ENCODE measurements at places on chromosomes 1 and 21.

GRCh38 chr1:64631346-64632034 lies 113.4 kb upstream of the RAVER2 start:
- no peak for DNase-seq

- DNase-seq: no peak
Observed at GRCh38 chr1:15625056-15625917, 8.0 kb downstream of the DDI2 start.

GRCh38 chr1:161839591-161839990 lies 73.5 kb downstream of the ATF6 start:
- no peak for DNase-seq

GRCh38 chr1:204225841-204226735 lies 12.3 kb upstream of the GOLT1A start:
- no peak for DNase-seq

GRCh38 chr1:59242370-59242769 lies 54.5 kb upstream of the FGGY start:
- DNase-seq: no peak

GRCh38 chr1:156423422-156424352 lies 54.7 kb downstream of the RHBG start:
- DNase-seq: no peak

GRCh38 chr1:180176965-180177364 lies 22.3 kb downstream of the QSOX1 start:
- no peak for DNase-seq

DNA sequence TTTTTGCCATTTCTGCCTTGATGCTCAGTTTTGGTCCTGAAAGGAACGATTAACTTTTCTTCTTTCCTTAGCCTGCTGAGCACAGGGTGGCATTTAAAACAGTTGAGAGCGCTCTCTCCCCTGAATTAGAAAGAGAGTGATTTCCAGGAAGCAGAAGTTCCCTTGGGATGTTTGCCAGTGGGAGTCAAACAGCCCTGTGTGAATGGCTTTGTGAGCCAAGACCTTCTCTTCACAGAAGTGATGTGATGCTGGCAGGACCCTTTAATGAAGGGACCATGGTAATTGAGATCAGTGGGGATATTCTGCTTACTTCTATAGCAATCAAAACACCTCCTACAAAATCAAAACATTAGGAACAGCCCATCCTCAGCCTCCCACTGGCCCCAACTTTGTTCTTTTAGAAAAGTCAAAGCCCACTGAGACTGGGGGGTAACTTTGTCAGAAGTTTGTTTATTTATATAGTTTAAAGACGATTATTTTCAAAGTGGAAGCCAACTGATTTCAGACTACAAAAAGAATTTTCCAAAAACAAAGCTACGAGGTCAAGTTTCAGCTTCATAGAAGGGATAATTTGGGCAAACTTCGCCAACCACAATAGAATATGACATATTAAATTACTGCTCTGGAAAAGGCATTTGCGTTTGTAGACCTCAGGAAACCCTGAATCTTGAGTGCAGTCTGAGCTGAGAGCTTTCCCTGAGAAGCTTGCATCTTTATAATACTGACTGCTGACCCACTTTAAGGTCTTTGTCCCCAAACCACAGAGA lies 122.7 kb downstream of the GABPA start:
- DNase-seq: no peak

- no peak for DNase-seq
Observed at GRCh38 chr1:200866521-200866920, 6.3 kb upstream of the GPR25 start.

- peak; percentile 53 for DNase-seq
Observed at GRCh38 chr1:154463512-154463990, 38.5 kb upstream of the TDRD10 start.

DNA sequence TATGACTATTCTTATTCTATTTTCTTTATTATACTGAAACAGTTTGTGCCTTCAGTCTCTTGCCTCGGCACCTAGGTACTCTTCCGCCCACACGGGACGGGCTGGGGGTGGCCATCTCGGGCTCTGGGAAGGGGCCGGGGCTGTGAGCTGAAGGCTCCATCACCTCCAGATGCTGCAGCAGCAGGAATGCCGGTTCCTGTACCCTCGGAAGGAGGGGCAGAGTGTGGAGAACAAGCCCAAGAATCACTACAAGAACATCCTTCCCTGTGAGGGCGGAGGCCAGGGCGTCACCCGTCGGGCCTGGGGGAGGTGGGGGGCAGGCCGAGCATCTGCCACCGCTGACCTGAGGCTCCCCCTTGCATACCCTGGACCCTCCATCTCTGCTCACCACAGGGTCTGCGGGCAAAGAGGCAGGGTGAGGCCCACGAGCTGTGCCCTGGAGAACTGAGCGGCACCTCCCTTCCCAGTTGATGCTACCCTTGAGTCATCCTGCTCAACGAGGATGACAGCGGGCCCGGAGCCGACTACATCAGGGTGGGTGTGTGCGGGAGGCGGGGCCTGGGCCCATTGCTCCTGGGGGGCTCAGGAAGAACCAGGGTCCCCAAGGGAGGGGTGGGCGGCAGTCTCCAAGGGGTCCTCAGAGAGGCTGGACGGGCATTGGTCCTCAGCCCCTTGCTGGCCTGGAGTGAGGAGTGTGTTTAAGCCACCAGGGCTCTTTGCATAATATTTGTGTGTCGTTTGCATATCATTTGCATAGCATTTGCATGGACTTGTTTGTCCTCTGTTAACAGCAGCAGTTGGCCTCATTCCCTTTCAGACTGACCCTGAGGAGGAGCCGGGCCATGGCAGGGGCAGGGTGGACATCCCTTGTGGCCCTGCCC lies 7.5 kb downstream of the RNF223 start:
- no peak for DNase-seq

DNA sequence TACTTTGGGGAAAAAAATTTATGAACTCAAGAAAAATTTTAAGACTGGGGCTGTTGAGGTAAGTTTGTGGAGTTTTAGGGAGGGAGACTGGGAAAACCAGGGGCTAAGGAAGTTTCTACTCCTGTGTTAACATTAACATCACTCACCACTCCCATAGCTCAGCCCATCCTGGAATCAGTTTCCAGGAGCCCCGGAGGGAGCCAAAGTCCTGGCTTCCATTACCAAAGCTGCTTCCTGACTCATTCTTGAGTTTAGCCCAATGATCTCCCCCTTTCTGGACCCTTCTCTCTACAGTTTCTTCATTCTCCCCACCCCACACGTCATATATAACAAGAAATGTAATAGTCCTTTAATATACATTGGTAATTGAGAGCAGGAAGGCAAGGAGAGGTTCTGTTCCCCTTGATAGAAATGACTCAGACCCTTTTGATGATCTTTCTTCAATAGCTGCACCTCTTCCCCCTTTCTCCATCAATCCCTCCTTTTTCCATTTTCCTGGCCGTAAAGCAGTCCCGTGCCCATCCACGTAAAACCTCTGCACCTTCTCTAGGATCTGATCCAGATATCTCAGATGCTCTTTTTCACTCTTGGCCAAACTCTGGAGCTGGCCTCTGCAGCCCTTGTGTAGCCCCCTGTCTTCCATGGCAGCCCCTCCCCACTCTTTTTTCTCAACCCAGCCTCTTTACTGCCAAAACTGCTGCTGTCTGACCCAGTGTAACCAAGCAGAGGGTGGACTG lies 4.6 kb upstream of the PIAS3 start:
- DNase-seq: no peak

GRCh38 chr1:77831566-77831965 lies 52.1 kb downstream of the MIGA1 start:
- DNase-seq: no peak

GRCh38 chr21:14889080-14889810 lies 175.6 kb downstream of the NRIP1 start:
- DNase-seq: no peak

GRCh38 chr1:15948091-15948591 lies 27.8 kb downstream of the ZBTB17 start:
- no peak for DNase-seq

- no peak for DNase-seq
Observed at GRCh38 chr1:201916649-201917249, 28.1 kb downstream of the SHISA4 start.

GRCh38 chr1:34427170-34427569 lies 250.5 kb downstream of the C1orf94 start:
- DNase-seq: no peak

GRCh38 chr1:61980561-61980960 lies 214.1 kb upstream of the L1TD1 start:
- no peak for DNase-seq

GRCh38 chr1:171984850-171985485 lies 143.7 kb downstream of the DNM3 start:
- no peak for DNase-seq

GRCh38 chr1:112935461-112936111 lies 20.4 kb downstream of the SLC16A1 start:
- DNase-seq: no peak

- DNase-seq: no peak
Observed at GRCh38 chr1:44014365-44015104, 16.7 kb downstream of the SLC6A9 start.

DNA sequence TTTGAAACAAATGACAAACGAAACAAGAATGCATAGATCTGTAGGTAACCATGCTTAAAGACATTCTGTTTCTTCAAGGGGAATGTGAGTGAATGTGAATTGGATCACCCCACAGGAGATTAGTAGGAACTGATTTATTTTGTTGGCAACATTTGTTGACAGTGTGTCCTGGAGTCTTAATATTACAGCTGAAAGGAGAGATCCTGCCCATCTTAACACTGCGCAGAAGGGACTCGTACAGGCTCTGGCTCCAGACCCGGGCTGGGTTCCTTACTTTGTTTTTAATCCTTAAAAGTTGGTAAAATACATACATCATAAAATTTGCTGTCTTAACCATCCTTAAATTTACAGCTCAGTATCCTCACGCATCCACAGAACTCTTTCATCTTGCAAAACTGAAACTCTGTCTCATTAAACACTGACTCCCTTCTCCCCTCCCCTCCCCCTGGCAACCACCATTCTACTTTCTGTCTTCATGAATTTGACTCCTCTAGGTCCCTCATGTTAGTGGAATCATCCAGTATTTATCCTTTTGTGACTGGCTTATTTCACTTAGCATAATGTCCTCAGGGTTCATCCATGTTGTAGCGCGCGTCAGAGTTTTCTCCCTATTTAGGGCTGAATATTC lies 74.1 kb downstream of the GALNT2 start:
- no peak for DNase-seq

GRCh38 chr21:46435786-46436227 lies 22.9 kb upstream of the DIP2A start:
- DNase-seq: no peak

GRCh38 chr21:43300496-43301408 lies 126.2 kb downstream of the SIK1 start:
- no peak for DNase-seq

DNA sequence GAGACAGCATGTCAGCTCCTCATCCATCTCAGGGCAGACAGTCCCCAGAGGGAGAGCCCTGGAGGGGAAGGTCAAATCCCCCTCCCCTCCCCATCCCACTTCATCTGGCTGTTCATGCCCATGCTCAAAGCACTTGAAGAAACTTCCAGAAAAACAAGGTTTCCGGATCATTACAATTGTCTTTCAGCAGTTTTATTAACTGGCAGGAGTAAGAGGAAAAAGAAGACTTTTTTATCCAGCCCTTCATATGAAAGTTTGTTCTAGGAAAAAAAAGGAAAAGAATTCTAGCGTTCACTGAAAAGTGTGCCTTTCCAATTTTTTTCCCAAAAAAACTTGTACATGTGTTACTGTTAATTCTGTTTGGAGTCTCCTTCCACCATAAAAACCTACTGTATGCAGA lies 145.7 kb upstream of the TIAM1 start:
- no peak for DNase-seq
